ENCODE measurements at places on chromosomes 1 and 21.

- DNase-seq: no peak
Measured at GRCh38 chr1:162204823-162205155, 135.3 kb downstream of the NOS1AP start.

DNA sequence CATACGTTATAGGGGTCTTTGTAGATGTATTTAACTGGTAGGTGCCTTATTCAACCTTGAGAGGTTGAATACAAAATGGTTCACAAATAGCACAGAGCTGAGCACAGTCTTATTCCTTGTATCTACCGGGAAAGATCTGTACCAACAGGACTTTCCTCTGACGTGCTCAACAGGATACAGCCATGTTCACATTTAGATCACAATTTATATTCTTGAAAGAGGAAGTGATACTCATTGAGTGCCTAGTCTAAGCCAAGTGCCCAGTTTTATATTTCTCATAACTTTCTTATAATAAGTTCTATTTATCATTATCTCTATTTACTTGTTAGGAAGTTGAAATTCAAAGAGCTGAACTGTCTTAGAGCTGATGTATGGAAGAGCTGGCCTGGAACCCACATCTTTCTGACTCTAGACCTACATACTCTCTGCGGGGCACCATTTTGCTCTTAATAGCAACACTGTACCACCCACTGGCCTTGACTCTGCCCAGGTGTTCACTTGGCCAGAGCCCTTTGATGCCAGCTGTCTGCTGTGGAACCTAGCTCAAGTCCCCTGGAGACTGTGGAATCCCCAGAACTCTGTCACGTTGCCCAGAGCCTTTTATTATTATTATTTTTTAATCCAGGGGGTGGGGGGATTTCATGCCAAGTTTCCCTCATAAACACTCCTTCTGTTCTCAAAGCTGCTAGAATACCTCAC, 156.2 kb downstream of the TPR start:
- no peak for DNase-seq

- DNase-seq: no peak
Measured at GRCh38 chr1:75668813-75669212, 55.7 kb upstream of the ACADM start.

- no peak for DNase-seq
Measured at GRCh38 chr1:6588128-6588892, 8.5 kb downstream of the ZBTB48 start.

- DNase-seq: no peak
Measured at GRCh38 chr1:201619513-201619912, 80.6 kb downstream of the NAV1 start.

DNA sequence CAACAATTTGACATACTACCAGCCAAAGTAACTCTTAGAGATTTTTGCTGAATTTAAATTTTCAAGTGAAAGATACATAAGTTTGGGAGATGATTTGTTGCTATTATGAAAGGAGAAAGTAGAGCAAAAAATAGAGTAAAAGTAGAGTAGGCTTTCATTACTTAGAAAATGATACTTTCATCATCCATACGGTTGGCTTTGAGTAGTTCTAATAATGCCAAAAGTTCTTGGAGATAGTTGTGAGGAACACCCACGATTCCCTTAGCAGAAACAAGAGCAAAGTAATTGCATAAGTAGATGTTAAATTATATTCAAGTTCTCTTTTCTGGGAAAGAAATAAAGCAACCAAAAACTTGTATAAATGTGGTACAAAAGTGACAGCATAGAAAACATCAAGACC, 95.0 kb upstream of the VAV3 start:
- DNase-seq: no peak

DNA sequence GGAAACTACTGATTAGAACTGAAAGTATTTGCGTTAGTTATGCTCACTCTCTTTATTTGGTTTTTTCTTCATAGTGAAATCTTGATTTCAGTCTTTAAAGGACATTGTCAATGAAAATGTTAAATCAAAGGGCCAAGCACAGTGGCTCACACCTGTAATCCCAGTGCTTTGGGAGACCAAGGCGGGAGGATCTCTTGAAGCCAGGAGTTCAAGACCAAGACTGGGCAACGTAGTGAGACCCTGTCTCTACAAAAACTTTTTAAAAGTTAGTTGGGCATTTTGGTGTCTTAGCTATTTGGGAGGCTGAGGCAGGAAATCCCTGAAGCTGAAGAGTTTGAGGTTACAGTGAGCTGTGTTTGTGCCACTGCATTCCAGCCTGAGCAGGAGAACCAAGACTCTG, 13.6 kb downstream of the RLF start:
- DNase-seq: no peak

DNA sequence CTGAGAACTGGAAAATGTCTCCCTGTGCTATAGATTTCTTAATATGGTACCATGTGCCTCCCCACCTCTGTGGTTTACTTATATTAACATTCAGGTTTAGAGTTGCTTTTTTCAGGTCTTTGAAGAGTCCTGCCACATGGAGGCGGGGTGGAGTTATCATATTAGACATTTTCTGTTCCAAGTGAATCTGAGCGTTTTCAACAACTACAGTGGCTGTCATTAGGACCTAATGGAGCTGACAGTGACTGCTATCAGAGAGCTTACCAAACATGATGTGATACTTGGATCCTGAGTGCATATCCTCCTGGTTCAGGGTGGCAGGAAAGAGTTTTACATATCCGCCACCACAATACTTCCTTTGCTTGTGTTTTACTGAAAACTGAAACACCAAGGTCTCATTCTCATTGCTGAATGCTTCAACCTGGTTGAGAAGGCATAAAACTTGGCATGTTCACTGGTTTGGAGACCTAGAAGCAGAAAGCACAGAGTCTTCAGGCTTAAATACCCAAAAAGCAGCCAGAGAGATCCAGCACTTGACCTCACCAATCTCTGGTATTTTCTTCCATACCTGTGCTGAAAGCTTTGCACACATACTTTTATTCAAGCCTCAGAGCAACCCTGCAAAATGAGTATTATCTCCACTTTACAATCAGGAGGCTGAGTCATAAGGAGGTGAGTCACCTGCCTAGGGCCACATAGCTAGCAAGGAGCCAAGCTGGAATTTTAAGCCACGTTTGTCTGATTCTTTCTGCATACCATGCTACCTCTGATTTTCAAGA, 47.4 kb upstream of the OSBPL9 start:
- no peak for DNase-seq

DNA sequence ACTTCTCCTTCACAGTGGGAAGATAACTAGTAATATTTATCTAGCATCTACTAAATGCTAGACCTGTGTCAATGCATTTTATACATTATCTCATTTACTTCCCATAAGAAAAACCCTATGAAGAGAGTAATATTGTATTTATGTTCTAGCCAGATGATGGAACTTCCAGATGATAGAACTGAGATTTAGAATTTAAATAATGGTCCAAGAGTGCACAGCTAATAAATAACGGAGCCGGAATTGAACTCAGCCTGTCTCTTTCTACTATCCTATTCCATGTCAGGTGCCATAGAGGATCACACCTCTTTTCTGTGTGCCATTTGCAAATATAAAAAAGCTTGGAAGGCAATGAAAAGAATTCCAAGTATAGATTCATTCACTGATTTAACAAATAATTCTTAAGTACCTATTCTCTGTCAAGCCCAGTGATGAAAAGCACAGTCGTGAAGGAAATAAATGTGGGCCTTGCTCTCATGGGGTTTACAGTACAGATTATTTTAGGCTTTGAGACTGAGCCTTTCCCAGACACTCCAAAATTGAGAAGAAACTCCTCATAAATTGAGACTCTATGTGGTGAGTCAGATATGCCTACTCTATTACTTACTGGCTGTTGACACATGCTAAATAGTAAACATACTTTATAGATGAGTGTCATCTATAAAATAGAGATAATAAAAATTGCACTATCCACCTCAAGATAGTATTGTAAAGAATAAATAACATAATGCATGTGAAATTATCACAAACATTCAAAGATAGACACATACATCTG, 378.0 kb upstream of the PRMT6 start:
- no peak for DNase-seq

DNA sequence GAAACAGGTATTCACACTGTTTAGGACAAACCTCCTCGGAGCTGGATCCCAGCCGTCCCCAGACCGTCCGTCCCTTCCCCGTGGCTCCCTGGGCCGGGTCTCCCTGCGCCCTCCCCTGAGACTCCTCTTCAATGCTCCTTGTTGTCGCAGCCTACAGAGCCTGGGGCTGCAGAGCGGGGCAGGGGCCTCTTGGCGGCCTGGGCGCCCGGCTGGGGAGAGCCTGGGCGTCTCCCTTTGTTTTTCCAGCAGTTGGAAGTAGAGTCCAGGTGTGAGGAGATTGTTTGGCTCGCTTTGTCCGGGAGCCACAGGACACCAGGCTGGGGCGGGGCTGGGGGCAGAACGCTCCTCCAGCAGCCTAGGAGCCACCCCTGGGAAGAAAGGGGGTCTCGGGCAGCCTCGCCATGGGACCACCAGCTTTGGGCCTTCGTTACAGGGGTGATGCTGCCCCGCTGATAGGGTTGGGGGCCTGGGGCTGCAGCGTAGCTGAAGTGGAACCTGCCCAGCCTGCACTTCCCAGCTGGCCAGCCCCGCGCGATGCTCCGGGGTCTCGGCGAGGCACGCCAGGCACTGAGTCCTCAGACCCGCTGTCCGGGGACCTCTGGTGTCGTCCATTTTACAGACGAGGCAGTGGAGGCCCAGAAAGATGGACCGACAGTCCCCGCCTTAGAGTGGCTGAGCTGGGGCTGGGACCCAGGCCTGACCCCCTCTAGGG, 66.9 kb downstream of the PRDM16 start:
- DNase-seq: no peak

GRCh38 chr1:36406440-36406839, 8.7 kb upstream of the LSM10 start:
- no peak for DNase-seq

GRCh38 chr1:41351262-41352151, 9.7 kb upstream of the FOXO6 start:
- no peak for DNase-seq

DNA sequence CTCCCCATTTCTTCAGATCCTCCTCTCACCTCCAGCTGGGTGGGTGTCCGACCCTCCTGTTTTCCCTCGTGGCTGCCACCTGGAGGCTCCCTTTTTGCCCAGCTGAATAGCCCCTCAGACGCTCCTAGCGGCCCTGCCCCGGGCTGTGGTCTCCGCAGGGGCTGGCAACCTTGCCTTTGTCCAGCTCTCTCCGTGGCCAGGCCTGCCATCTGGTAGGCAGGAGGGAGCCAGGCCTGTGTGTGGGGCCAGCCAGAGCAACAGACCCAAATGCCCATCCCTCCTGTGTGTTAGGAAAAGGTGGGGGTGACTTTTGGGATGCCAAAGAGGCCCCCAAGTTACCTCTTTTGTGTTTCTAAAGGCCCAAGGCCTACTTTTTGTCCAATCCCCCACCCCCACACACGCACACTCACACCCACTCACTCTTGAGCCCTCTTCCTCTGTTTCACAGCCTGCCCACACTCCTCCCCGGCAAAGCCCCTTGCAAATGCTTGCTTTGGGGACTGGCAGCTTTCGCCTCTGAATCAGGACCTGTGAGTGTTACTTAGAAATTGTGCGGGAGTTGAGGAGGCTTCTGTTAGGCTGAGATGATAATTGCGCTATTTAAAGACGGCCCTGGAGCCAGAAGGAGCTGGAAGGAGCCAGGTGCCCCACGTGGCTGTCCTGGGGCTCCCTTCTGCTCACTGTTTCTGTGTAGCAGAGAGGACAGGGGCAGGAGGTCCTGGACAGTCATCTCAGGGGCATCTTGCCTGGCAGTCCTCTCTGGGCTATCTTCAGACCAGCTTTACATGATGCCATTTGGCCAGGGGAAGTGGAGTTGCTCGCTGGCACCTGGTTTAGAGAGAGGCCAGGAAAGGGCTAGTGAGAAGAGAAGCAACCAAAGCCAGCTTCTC, 9.1 kb downstream of the PPFIA4 start:
- DNase-seq: no peak

- peak; percentile 17 for DNase-seq
Measured at GRCh38 chr1:39525366-39526165, 34.1 kb downstream of the BMP8A start.

GRCh38 chr1:55035904-55036303, 3.4 kb upstream of the PCSK9 start:
- DNase-seq: no peak

- DNase-seq: no peak
Measured at GRCh38 chr1:240074422-240074821, 17.3 kb upstream of the FMN2 start.

- no peak for DNase-seq
Measured at GRCh38 chr1:227170361-227171166, 147.7 kb downstream of the CDC42BPA start.

- no peak for DNase-seq
Measured at GRCh38 chr1:234243521-234244260, 129.6 kb upstream of the COA6 start.

- no peak for DNase-seq
Measured at GRCh38 chr21:37744551-37744950, 171.7 kb downstream of the KCNJ6 start.

- no peak for DNase-seq
Measured at GRCh38 chr1:18740617-18741016, 110.0 kb downstream of the PAX7 start.

- no peak for DNase-seq
Measured at GRCh38 chr21:16863908-16864307, 648.9 kb upstream of the CXADR start.

- no peak for DNase-seq
Measured at GRCh38 chr1:54462597-54463258, 56.5 kb upstream of the SSBP3 start.

- DNase-seq: no peak
Measured at GRCh38 chr1:108933944-108934343, 29.3 kb downstream of the CLCC1 start.

DNA sequence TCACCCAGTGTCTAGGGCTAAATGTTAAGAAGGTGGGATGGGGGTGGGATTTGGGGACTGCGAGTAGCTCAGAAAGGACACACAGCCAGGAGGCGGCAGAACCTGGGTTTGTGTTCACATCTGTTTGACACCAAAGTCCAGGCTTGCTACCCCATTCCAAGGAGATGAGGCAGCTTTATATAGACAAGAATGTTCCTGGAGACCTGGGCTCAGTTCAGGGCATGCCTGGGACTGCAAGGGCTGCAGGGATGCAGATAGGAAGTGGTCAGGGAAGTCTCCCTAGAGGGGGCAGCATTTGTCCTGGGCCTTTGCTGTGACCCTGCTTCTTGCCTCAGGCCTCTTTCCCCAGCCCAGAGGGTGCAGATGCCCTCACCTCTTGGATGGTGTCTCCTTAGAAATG, 16.3 kb downstream of the PADI3 start:
- DNase-seq: no peak

DNA sequence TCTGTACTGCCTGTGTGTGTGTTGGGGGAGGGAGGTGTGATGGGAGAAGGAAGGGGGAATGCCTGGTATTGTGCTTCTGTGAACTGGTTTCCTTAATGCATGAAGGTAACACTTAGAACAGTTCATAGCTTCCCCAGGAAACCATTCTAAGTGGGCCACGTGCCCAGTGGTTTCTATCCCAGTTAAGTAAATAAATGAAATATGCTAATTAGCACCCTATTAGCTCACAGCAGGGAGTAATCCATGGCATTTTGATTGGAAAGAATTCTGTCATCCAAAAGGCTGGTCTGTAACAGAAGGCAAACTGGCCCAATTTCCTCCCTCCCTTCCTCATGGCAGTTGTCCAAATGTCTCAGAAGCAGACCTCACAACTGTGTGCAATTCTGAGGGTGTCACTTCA, 199.3 kb downstream of the TTLL7 start:
- DNase-seq: no peak

GRCh38 chr1:54461731-54462596, 55.8 kb upstream of the SSBP3 start:
- DNase-seq: no peak

- no peak for DNase-seq
Measured at GRCh38 chr1:28172713-28173150, 3.8 kb downstream of the PTAFR start.
